ENCODE measurements at places on chromosomes 7 and 10. TPM values are rescaled to one million over a fixed set of nuclear protein-coding genes. Genes with fewer than 3 reads are reported as not detected.

Gene FANK1
- not detected for total RNA-seq

Gene OR13A1
- not detected for total RNA-seq

Gene SH2D4B
- 0.92 TPM for total RNA-seq

Gene SLC37A3
- 66.5 TPM for total RNA-seq

Gene GRM3
- total RNA-seq = not detected

Gene RBM20
- 7.8 TPM for total RNA-seq

Gene CD36
- total RNA-seq = 94.8 TPM

Gene CYP2C19
- not detected for total RNA-seq

Gene ZNF736
- 17.1 TPM for total RNA-seq

Gene SPDYE9
- total RNA-seq = not detected

Gene MSS51
- 3.5 TPM for total RNA-seq

Gene ANKRD22
- total RNA-seq = not detected

Gene DLG5
- 79.6 TPM for total RNA-seq

Gene LDB3
- total RNA-seq = 59.5 TPM

Gene GIMAP2
- 18.0 TPM for total RNA-seq

Gene ANTXRL
- total RNA-seq = not detected

Gene MCM10
- not detected for total RNA-seq

Gene GSTO2
- 3.0 TPM for total RNA-seq

Gene NANOS1
- 5.4 TPM for total RNA-seq

Gene LRMDA
- 8.3 TPM for total RNA-seq

Gene CARD11
- 4.4 TPM for total RNA-seq

Gene STEAP1
- 26.5 TPM for total RNA-seq

Gene NCOA4
- total RNA-seq = 111 TPM

Gene AKR1C2
- total RNA-seq = 93.3 TPM

Gene CLRN3
- total RNA-seq = not detected

Gene NCF1
- total RNA-seq = 18.1 TPM

Gene HOXA9
- not detected for total RNA-seq

Gene SPDYE6
- total RNA-seq = not detected

Gene CDK14
- 14.6 TPM for total RNA-seq

Measured in thoracic aorta (tissue), 2 donors.